ENCODE measurements at places on chromosomes 5 and 9.

DNA sequence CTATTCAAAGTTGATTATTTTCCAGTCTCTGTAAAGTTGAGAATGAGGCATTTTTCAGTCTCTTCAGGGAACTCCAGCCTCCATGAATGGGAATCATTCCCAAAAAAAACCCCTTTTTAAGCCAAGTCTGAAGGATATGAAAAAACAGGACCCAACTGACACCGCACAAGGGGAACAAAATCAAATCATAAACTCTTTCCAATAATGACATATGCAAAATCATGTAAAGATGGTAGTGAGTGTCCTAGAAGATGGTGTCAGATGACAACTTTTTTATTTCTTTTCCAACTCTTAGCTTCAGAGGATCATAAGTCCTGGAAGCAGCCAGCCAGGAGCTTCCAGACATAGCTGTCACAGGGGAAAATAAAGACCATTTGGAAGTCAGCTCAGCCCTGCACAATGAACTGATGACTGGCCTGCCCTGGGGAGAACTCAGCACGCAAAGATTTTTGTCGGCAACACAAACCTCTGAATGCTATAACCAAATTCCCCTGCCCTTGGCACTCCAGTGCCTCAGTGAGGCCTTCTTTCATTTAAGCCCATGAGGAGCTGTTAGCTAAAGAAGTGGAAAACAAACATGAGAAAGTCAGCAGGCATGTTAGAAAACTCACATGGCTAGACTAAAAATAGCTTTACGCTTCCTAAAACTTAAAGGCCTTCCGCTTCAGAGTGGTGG, 85.4 kb downstream of the SLC1A3 start:
- no peak for DNase-seq

- DNase-seq: no peak
Observed at GRCh38 chr9:27571011-27571410, 2.3 kb downstream of the C9orf72 start.

- DNase-seq: no peak
Observed at GRCh38 chr5:176541338-176542134, 4.3 kb upstream of the RNF44 start.

DNA sequence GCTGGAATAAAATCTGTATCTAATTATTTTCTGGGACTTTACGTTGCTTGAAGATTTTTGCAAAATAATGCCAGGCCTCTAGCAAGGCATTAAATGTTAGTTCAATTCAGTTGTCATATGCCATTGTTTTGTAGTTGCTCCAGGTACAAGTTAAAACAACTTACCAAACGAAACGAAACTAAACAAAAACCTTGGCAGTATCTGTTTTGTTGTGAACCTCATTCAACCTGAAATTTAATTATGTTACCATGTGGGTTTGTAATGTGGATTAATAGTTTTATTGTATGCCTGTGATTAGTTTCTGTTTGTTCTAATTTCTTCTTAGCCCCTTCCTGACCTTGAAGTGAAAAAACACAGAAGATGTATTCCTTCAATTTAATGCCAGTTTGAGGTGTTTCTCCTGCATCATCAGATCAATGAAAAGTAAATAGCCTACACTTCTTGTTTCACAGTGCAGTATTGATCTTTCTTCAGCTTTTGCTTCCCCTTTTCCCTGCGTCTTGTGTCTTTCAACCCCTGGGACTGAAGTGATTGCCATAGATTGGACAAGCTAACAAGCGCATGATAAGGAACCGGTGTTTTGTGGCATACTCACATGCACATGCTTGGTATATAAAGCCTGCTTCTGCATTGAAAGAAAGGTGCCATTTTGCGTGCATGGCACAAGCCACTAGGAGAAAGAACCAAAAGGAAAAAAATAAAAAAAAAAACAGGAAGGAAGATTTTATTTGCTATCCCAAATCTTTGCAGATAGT, 699.0 kb upstream of the ARRDC3 start:
- no peak for DNase-seq

- no peak for DNase-seq
Observed at GRCh38 chr5:59036274-59036961, 453.5 kb downstream of the RAB3C start.

- no peak for DNase-seq
Observed at GRCh38 chr5:60544142-60544541, 155.8 kb downstream of the DEPDC1B start.

All from cerebellum (tissue), 4 donors.